BJ (cell line): ENCODE measurements at places on chromosomes 12 and 14. TPM values are rescaled to one million over a fixed set of nuclear protein-coding genes. Genes with fewer than 3 reads are reported as not detected.

- no peak for DNase-seq
Measured at GRCh38 chr14:64463195-64463594, 2.1 kb upstream of the AKAP5 start.

- no peak for DNase-seq
Measured at GRCh38 chr14:73168274-73168673, 32.0 kb downstream of the PSEN1 start.

DNA sequence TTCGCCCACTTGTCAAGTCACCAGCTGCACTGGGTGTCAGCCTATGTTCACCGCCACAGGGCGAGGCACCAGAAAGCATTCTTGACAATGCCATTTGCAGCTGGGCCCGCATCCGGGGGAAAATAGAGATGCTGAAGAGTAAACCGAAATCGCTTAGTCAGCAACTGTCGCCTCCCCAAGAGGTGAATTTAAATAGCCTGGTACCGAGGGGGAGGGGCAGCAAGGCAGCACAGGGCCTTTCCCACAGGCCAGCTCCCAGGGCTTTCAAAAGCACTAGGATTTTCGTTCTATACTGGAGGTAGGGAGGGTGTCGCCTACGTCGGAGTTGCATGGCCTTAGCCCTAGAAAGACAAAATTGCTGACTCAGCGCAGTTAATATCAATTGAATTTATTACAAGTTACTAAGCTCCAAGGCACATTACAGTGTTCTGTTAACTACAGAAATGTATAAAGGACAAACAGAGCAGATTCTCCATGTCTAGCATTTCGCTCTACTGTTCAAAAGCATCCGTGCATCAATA, 4.3 kb downstream of the IRF2BPL start:
- no peak for DNase-seq

DNA sequence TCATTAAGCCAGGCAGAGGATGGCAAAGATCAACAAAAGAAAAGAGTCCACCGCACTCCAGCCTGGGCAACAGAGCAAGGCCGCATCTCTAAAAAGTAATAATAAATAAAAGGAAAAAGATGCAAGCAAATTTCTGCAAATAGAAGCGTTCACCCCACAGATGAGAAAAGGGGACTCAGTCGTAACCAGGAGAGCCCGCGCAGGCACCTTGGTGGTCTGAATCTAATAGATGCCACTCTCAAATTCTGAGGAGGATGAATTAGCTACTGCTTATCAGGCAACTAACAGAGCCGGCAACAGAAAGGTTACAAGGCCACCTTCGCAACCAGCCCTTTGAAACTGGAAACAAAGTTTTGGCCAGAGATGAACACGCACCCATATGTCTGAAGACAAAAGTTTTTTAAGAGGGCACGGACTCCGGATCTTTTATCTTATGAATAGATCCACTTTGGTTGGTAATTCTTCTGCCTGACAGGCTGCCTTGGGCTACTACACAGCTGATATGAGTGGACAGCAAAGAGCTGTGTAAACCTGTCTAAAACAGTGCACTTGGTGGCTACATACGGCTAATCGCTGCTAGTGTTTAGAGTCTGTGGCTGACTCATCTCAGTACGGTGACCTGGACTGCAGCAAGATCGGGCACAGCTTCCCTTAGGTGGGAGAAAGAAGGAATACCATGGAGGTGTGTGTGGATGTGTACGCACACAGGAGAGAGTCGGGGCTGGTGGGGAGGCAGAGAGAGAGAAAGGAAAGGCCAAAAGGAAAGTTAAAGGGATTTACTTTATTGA, 32.9 kb upstream of the TTC7B start:
- no peak for DNase-seq

- DNase-seq: no peak
Measured at GRCh38 chr12:96501133-96501761, 11.9 kb downstream of the CFAP54 start.

DNA sequence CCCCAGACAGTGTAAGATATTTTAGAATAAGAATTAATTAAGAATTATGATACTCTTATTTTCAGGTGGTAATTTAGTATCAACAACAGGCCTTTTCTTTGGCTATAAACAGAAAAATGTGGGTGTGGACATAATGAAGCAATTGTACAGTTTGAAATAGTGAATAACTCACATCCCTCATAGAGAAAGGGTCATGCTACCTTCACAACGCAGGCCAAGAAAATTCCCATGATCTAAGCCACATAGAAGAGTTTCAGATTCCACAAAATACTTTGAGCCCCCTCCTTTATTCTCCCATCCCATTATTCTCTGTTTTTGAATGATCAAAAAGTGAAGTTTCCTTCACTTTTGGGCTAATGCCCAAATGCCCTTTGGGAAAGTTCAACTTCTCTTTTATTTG, 23.5 kb upstream of the DHRS7 start:
- no peak for DNase-seq

Gene MYRFL
- polyA plus RNA-seq: not detected in 2 replicates
